ENCODE measurements at places on chromosomes 1 and 21.

- DNase-seq = no peak
Measured at GRCh38 chr1:4726620-4727341, 72.4 kb downstream of the AJAP1 start.

DNA sequence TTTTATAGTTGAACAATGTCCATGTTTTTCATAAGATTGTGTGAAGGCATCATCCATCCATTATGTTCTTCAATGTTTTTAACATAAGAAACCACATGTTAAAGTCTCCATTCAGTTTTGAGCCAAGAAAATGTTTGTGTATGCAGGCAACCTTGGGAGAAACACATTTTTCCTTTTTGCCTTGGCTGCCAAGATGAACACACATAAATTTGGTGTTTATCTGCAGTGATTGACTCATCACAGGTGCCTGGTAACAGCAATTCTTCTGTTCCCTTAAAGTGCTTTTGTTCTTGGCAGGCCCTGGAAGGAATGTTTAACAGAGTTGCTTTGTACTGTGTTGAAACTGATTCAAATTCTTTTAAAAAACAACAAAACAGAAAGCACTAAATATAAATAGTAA is 709.9 kb upstream of the ADGRL4 start:
- no peak for DNase-seq

DNA sequence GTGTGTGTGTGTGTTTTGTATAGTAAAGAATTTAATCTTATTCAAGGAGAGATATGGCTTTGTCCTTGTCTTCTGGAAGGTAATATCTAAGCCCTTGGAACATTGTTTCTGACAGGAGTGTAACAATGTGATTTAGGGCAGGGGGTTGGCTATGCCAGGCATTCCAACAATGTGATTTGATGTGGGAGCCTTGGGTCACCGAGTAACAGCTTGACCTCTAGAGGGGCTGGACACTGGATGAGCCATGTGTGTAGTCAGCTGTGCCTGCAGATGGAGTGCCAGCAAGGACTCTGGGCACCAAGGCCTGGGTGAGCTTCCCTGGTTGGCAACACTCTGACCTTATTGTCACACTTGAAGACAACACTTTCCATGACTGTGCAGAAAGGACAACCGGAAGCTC is 336.1 kb upstream of the ZP4 start:
- no peak for DNase-seq

GRCh38 chr1:115377411-115377810 is 39.4 kb upstream of the NGF start:
- no peak for DNase-seq

GRCh38 chr1:17816511-17816910 is 61.4 kb downstream of the ACTL8 start:
- no peak for DNase-seq

DNA sequence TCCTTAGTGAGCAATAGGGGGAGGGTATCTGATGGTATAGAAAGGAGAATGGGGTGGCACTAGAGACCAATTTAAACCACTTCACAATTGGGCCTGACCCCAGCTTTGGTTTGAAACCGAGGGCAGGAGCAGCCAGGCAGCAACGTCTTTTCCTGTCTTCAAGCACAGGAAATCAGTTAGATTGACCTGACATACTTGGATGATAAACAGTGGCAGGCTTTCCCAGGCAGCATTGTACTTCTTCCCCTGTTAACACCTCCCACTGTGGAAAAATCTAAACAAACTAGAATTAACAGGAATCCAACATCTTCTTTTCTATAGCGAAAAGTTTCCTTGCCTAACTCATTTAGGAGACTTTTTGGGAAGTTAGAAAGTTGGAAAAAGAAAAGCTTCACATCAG is 40.6 kb downstream of the SELL start:
- no peak for DNase-seq

- DNase-seq = no peak
Measured at GRCh38 chr1:222026280-222026679, 284.4 kb upstream of the DUSP10 start.

GRCh38 chr1:6538956-6539355 is 15.4 kb downstream of the NOL9 start:
- no peak for DNase-seq

GRCh38 chr1:16143566-16144324 is 12.1 kb downstream of the EPHA2 start:
- DNase-seq = no peak

GRCh38 chr21:29647353-29647781 is 292.4 kb downstream of the GRIK1 start:
- DNase-seq = no peak

DNA sequence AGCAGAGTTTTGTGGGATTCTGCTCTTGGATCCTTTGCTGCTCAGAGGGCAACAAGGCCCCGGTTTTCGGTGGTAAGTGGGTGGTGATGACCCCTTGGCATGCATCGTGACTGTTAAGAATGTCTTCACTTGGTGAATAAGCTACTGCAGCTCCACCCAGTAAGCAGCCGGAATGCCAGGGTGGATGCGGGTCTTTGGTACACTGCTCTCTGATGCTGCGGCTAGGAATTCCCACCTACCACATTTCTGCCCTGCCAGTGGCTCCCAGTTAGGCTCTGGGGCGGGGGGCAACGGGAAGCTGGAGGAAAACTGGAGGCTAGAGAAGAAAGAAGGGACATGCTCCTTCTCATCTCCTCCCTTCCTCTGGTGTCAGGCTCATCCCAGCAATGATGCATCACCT is 180.4 kb upstream of the GALNT2 start:
- DNase-seq = no peak

DNA sequence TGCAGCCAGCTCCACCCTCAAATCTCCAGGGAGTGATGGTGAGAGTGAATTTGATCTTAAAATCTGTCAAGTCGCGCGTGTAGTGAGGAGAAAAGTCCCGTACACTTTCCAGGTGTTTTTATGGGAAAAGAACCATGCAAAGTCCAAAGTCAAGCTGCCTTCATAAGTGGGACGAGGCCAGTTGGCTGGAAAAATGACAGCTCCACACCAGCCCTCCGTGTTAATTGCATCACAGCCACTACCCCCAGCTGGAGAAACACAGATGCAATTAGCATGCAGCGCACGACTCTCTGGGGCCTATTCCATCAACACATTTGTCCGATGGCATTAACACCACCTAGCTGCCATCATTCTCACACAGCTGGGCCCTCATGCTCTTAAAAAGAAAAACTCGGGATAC is 68.4 kb downstream of the KLHDC7A start:
- DNase-seq = no peak

DNA sequence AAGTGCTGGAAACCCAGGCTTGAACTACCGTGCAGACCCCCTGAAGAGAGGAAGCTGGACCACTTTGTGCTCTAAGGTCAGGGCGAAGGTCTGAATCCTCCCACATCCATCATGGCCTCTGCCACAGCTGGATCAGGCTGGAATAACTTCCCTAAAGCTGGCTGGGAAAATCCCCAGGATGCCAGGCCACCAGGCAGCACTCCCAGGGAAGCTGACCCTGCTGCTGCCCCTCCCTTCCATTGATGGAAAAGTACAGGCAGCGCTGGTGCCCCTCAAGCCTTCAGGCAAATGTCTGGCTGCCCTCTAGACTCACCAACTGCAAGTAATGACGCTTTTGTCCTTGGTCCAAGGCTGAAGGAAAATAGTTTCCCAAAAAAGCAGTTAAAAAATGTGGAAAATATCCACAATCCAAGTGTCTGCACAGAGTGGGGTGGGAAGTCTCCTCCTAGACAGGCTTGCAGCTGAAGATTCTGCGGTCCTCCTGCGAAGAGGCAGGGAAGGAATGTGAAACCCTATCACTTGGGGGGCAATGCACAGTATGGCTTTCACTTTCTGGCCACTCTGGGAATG is 39.9 kb upstream of the TSPAN2 start:
- DNase-seq = no peak

DNA sequence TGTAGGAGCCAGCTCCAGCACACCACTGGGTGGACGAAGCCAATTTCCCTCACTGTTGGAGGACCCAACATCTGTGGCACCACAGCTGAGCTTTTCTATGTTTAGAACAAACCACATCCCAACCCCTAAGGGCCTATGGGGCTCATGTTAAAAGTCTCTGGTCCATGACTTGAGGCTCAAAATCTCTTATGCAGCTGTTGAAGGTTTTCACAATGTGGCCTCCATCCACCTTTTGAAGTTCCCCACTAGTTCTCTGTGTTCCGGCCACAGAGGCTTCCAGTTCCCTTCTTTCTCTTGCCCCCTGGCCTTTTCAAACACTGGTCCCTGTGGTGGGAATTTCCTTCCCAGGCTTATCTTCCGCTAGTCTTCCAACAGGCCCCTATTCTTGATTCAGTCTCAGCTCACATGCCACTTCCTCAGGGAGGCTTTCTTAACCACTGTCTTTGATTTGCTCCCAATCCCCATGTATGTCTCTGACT is 3.9 kb upstream of the IFNLR1 start:
- no peak for DNase-seq
